ENCODE measurements at places on chromosomes 5 and 9. TPM values are rescaled to one million over a fixed set of nuclear protein-coding genes. Genes with fewer than 3 reads are reported as not detected.

DNA sequence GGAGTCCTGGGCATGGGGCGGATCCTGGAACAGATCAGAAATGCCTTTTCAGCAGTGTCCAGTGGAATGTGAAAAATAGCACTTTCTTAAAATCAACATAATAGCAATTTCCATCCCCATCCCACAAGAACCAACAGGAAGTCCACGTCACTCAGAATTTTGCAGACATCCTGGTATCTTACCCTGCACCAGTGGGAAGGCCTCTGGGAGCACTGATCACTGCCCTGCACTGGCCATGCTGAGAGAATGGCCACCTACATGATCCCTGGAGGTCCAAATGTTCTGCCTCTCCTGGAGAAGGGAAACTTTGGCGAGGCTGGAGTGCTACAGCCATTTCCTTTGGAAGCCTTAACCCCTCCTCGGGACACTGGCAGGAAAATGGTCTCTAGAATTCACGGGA lies 173.8 kb downstream of the SGCD start:
- no peak for DNase-seq

DNA sequence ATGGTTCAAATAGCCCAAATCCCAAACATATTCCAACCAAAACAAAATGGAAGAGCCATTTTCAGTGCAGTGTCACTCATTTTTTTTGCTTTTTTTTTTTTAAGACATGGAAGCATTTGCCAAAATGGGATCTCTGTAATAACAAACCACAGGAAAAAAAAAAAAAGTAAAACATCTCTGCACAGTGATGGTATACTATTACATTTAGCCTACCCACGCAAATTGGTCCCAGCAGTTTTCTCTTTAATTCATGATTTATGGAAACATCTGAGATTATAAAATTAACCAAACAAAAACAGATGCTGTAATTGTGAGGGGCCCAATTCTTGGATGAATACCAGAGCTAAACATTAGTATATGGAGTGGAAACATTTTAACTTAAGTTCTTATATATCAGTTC lies 566.6 kb downstream of the ZNF608 start:
- no peak for DNase-seq

The TRIM23 gene
- total RNA-seq: 16.6 TPM

The PTGES gene
- 2.9 TPM for total RNA-seq

DNA sequence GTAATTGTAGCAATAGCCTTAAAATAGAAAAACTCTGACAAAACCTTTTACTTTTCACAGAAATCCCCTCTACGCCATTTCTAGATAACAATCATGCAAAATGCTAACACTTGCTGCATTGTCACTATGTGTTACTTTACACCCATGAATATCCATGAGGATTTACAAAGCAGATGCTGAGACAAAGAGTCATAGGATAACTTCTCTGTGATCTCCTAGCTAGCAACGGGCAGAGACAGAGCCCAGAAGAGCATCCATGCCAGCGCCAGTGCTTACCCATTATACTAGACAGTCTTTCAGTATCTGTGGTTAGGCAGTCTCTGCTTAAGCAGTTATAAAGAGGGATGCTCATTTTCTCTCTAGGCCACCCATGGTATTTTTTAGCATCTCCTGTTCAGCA lies 474.1 kb downstream of the CAAP1 start:
- no peak for DNase-seq

The SHOC1 gene
- total RNA-seq: not detected

The CCDC180 gene
- 6.3 TPM for total RNA-seq
